Dermis blood vessel endothelial cell (primary cell): ENCODE measurements at places on chromosomes 16 and 17.

DNA sequence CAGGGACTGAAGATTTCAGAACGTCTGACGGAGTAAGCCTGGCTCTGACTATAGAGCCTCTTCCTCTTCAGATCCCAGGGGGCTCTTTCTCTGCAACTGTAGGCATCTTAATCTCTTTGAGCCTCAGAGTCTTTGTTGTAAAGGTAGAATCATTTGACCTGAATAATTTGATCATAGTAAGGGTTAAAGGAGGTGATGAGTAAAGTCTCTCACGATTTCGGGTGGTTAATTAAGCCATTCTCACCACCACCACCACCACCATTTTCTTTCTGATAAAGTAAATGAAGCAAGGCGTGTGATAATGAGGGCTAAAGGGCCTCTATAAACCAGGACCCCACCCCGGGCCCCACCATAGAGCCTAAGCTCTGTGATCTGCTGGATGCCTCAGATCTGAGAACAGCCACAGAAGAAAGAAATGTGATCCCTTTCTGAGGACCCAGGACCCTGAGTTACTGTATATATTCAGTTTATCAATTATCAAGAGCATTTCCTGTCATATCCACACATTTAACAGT is 33.0 kb upstream of the ADAMTS18 start:
- DNase-seq = no peak

- no peak for DNase-seq
These were observed 117.5 kb downstream of the BANP start for GRCh38 chr16:88068476-88069396.

- DNase-seq = no peak
These were observed 3.7 kb downstream of the PHF12 start for GRCh38 chr17:28947639-28948038.

GRCh38 chr17:82779541-82779940 is 27.7 kb downstream of the TBCD start:
- no peak for DNase-seq

- DNase-seq = no peak
These were observed 393.2 kb downstream of the PMP22 start for GRCh38 chr17:14871921-14872320.

DNA sequence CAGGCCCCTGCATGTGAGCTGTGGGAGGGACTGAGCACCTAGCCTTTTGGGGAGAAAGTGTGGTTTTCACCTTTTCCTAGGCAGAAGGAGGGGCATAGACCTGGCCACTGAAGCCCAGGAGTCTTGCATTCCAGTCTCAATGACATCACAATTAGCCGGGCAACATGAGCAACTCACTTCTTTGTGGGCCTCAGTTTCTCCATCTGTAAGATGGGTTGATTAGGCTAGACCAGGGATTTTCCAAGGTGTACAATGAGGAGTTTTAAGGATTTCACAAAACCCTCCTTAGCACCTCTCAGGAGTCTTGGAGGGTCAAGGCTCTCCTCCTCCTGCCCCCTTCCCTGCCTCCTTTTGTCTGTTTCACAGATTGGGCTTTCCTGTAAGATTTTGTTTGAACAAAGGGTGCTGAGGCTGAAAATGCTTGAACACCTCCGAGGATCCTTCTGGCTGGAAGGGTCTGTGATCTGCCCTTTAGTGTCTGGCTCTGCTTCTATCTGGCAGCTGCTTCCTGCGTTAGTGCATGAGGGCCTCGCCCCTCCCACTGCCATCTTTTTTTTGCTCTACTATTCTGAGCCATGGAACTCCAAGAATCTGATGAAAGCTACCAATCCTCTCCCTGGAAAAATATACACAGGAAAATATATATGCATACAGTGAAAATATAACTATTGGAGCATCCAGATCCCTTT is 52.4 kb upstream of the ETV4 start:
- peak; percentile 42 for DNase-seq
